NCI-H2081 (cell line): ENCODE measurements at places on chromosomes 11 and 22.

- no peak for DNase-seq
Measured at GRCh38 chr11:114354076-114354475, 46.2 kb downstream of the C11orf71 start.

- peak; percentile 62 for DNase-seq
Measured at GRCh38 chr11:61587951-61588727, 7.3 kb upstream of the SYT7 start.

GRCh38 chr11:128499613-128500253 is 87.6 kb downstream of the ETS1 start:
- no peak for DNase-seq

DNA sequence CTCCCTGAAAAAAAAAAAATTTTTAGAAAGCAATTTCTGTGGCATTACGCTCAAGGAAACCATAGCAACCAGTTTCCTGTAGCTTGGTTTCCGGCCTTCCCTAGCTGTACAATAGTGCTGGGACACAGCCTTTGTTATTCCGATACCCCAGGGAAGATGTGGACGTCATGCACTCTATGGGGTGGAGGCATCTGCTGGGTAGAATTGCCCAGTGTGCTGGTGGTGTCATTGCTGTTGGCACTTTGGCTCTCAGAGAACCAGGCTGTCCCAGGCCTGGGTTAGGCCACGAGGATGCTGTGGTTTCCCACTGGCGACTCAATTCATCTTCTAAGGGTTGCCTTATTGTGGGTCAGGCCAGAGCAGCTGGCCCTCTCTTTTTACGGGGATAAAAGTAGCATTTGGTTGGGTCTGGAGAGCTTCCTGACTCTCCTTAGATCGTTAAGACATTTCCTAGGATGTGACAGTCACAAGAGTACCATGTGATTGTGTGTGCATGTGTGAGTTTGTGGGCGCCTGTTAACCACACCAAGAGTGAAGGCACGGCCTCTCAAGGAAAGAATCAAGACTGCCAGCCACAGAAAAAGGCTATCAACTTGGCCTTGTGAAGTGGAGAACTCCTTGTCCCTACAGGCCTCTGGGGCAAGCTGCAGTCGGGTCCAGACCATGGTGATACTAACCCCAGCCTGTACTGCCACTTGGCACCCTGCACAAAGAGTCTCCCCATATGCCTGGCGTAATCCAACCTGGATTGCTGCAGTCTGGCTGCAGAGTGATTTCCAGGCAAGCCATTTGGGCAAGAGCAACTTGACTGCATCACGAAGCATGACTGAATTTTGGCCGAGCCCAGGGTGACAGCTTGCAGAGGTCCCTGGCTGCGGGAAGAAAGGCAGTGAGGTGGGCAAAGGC is 35.9 kb upstream of the NAV2 start:
- DNase-seq = peak; percentile 35

GRCh38 chr11:122099374-122100036 is 16.5 kb downstream of the BLID start:
- DNase-seq = peak; percentile 71

GRCh38 chr22:42938449-42938848 is 76.5 kb downstream of the PACSIN2 start:
- DNase-seq = no peak

GRCh38 chr11:110373051-110373702 is 56.6 kb upstream of the FDX1 start:
- no peak for DNase-seq

DNA sequence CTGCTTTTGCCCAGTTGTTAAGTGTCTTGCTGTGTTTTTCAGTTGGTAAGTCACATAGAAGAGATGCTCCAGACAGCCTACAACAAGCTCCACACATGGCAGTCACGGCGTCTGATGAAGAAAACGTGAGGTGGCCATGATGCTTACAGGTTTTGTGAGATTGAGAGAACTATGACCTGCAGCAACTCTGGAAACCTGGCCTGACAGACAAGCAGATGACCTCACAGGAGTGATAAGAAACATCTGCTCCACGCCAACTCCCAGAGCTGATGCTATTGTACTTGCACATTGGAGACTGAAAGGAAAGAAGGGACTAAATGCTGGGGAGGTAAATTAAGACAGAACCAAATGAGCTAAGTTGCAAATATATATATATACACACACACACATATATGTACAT is 28.6 kb upstream of the LDHA start:
- no peak for DNase-seq

GRCh38 chr22:44179196-44179988 is 1.3 kb upstream of the PARVG start:
- no peak for DNase-seq

DNA sequence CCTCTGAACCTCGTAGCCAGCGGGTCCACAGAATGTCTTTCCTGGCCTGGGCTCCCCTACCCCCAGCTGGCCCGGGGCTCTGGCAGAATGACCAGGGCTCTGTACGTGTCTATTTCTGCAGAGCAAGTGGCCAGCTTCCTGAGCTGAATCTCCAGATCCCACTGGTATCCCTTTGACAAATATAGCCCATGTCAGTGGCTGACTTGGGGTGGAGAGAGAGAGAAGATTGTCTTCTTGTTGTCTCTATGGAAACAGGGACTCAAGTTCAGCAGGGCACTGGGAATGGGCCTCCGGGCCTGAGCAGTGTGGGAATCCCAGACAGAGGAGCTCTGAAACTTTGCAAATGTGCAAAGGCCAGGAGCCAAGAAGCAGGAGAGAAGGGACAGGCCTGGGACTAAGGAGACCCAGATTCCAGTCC is 33.9 kb downstream of the ANO1 start:
- DNase-seq = no peak

DNA sequence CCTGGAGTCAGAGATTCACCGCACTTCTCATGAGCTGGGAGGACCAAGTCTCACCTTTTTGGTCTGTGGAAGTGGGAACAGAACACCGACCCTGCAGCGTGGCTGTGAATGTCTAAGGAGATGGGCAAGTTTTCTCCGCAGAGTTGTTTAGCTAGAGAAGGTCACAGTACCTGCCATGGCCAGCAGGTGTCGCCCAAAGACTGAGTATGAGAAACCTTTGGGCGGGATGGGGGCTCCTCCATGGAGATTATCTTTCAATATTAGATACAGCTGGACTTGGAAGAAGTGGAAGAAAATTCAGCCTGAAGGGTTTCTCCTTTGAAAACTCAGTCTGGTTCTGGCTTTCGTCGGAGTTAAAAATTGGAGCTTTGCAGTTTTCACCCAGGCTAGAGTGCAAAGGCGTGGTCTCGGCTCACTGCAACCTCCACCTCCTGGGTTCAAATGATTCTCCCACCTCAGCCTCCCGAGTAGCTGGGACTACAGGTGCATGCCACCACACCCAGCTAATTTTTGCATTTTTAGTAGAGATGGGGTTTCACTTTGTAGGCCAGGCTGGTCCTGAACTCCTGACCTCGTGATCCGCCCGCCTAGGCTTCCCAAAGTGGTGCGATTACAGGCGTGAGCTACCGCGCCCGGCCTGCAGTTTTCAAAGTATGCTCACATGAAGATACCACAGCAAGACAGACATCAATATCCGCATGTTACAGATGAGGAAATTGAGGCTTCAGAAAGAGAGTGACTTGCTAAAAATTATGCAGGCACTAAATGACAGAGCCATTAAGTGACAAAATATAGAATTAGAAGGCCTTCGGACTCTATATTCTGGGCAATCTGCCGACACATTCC is 10.7 kb upstream of the DSCAML1 start:
- DNase-seq = peak; percentile 77

GRCh38 chr22:37549704-37550059 is 10.6 kb upstream of the CDC42EP1 start:
- DNase-seq = no peak

DNA sequence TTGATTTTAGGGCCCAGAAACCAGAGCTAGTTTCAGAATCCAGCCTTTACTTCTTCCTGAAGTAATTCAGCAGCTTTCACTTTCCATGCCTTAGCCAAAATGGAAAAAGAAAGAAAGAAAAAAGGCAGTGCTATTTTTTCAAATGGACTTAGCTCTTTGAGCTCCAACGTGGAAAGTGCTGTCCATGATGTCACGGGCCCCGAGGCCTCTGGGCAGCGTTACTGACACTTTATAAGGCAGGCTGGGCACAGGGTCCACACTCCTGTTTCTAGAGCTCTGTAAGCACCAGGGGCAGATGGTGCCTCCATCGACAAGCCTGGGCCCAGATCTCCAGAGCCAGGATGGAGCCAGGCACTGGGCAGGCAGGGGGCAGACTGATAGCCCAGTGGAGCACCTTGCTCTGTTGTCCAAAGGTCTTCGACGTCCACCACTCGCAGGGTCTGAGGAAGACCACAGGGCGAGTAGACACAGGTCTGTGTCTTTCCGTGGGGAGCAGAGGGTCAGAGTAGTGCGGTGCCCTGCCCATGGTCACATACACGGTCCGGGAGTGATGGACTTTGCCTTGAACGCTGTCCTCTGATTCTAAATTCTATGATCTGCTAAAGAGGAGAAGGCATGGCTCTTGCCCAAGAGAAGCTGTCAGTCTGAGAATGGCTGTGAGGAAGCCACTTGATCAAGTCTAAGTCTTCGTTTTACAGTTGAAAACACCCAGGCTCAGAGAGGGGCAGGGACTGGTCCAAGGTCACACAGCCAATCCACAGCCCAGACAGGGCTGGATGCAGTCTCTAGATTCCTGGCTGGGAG is 22.0 kb upstream of the WNT11 start:
- no peak for DNase-seq

DNA sequence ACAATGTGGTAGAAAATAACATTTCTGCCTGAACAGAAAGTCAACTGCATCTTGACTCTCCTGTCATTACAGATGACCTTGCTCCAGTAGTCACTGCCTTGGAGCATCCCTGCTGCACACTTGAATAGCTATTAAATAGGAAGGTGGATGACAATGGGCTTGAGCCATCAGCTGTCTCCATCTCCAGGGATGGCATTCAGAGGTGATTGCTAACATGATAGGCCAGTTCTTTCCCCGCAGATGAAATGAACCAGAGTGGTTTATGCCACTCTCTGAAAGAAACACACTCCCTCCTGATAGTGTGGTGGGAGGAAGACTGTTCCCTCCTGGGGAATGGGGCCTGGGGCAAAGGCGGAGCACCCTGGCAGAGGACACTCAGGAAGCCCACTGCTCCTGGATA is 57.1 kb upstream of the OLFML1 start:
- DNase-seq = no peak

GRCh38 chr11:18722293-18722637 is 3.7 kb downstream of the IGSF22 start:
- DNase-seq = no peak

- DNase-seq = no peak
Measured at GRCh38 chr22:36640106-36640672, 63.4 kb downstream of the CACNG2 start.

GRCh38 chr11:18046116-18046777 is at the start of gene TPH1:
TPH1 (minus strand) TSS chr11:18046269; CDS start chr11:18040762, 5,507 bp downstream.
- no peak for DNase-seq

GRCh38 chr11:107961480-107961879 is 33.2 kb downstream of the RAB39A start:
- no peak for DNase-seq

GRCh38 chr22:41845380-41846267 is 12.7 kb downstream of the SREBF2 start:
- DNase-seq = no peak

DNA sequence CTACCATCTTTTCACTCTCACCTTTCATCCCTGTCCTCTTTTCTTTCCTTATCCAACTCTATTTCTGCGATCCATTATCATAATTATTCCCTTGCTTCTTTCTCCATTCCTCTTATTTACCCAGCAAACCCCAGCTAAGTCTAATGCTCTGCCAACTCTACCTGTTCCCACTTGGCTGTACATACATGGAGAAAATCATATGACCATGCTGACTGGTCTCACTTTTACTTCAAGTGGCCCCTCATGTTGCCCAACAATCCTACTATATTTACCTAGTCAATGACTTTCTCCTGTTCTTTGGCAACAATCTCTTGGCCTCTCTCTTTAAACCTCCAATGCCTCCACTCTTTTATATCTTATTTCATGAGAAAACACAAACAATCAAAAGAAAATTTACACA is 94.1 kb downstream of the USP35 start:
- DNase-seq = no peak

DNA sequence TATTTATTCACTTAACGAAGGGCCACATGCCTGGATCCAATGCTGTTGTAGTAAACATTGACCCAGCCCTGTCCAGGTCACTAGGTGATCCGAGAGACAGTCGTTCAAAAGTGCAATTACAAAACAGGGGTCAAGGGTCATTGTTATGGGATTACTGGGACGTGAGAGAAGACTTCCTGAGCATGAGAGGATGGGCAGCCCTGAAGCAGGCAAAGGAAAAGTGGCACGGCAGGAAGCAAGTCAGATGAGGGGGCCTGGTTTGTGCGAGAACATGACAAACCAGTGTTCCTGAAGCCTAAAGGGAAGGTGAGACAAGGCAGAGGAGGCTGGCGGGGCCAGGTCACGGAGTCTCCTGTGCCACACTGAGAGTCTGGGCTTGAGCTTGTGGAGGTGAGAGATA is 15.8 kb upstream of the MMP20 start:
- DNase-seq = no peak

DNA sequence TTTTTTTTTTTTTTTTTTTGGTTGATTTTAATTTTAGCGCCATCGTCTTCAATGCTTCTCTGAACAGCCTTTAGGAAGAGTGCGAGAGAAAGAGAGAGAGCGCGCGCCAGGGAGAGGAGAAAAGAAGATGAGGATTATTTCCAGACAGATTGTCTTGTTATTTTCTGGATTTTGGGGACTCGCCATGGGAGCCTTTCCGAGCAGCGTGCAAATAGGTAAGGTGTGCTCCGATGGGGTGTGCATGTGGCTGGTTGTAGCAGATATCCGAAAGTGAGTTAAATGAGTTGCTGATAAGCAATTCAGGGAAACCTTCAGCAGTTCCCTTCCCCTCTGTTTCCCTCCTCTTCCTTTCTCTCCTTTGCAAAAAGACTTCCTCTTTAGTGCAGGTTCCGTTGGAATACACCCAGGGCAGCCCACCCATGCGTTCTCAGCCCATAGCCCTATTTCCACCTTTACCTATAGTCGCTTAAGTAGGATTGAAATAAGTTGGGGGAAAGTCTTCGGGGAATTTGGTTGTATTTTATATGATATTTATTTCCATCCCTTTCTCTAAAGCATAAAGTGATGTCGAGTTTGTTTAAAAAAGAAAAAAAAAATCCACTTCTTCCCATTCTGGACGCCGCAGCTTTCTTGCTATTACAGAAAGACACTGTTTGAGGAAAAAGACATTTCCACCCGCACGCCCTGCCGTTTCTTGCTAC is 1.1 kb downstream of the GRIA4 start:
- peak; percentile 27 for DNase-seq
